ENCODE measurements at places on chromosomes 6 and 20. TPM values are rescaled to one million over a fixed set of nuclear protein-coding genes. Genes with fewer than 3 reads are reported as not detected.

DNA sequence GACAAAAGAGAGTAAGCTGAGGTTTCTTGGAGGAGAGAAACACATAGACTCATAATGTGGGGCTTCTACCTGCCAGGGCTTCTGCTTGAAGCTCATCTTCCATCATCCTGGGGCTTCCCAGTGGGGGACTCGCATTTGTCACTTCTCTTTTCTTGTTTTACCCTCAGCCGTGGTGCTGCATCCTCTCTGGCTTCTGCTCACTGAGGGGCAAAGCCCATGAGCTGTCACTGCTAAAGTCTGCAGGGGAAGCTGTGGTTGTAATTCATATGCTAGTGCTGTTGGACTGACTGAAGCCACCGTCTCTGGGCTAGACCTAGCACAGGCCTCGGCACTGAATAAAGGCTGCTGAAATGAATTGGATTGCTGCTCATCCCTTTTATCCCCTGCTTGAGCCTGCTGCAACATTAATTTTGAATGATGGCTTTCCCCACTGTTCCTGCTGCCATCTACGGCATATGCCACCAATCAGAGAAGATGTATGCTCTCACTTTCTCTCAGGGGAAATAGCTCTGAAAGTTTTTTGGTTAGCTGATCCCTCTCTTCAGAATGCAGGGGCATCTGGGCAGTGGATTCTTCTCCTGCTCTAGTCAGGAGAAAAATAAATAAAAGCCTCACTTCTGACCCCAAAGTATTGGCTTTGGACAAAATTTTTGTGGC lies 568.4 kb upstream of the MAP3K7 start:
- no peak for DNase-seq

GRCh38 chr20:47887477-47888080 lies 102.3 kb upstream of the SULF2 start:
- DNase-seq = no peak

- peak; percentile 75 for DNase-seq
Measured at GRCh38 chr6:122869437-122870024, 80.5 kb downstream of the SMPDL3A start.

- no peak for DNase-seq
Measured at GRCh38 chr6:158963020-158963808, 36.8 kb downstream of the RSPH3 start.

GRCh38 chr20:33653218-33653899 lies 8.8 kb upstream of the C20orf144 start:
- peak; percentile 71 for DNase-seq

DNA sequence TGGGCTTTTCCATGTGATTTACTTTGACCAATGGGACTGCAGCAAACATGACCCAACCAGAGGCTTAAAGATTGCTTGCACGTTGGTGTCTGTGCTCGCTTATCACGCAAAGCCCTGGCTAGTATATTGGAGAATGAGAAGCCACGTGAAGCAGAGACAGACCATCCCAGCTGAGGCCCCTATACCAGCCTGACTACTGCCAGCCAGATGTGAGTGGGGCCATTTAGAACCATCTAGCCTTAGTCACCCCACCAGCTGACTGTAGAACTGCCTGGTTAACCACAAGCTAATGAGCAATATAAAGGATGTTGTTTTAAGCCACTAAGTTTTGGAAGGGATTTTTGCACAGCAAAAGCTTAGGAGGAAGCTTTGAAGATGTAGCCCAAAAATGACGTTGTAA lies 74.5 kb downstream of the MACROD2 start:
- no peak for DNase-seq

GRCh38 chr6:20554817-20555216 lies 20.6 kb downstream of the CDKAL1 start:
- DNase-seq = no peak

DNA sequence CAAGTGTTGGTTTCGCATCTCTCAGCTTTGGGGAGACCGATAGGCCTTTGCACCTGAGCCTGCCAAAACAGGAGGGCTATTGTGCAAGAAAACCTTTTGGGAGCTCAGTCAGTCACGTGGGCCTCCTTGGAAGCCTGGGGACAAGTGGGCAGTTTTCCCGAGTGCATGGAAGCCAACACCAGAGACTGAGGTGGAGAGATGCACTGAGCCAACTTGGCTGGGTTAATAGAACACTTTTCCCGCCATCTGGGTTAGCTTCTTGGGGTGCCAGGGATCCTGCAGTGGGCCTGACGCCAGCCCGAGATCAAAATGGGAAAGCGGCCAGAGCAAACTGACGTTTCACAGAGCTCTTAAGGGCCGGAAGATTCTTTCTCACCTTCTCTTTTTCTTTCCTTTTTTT lies 2.8 kb upstream of the OOEP start:
- DNase-seq = no peak

DNA sequence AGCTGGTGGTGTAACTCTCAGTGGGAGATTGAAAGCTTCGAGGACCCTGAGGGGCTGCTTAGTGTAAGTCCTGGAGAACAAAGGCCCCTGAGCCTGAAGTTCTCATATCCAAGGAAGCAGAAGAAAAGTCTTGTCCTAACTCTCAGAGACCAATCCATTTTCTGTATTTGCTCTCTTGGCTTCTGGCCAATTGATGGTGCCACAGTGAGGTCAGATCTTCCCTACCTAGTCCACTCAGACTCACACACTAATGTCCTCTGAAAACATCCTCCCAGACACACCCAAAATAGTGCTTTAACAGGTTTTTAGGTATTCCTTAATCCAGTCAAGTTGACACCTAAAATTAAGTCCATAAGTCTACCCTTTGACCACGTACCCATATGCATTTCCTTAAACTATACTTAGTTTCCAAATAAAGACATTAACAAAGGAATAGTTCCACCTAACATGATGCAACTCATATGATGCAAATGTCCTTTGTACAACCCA lies 29.4 kb downstream of the ZNF292 start:
- no peak for DNase-seq

- DNase-seq = peak; percentile 92
Measured at GRCh38 chr6:157823001-157823527, at the start of gene SNX9. TSS of gene SNX9 (plus strand) at chr6:157823246. CDS start at chr6:157823435, 189 bp downstream.

DNA sequence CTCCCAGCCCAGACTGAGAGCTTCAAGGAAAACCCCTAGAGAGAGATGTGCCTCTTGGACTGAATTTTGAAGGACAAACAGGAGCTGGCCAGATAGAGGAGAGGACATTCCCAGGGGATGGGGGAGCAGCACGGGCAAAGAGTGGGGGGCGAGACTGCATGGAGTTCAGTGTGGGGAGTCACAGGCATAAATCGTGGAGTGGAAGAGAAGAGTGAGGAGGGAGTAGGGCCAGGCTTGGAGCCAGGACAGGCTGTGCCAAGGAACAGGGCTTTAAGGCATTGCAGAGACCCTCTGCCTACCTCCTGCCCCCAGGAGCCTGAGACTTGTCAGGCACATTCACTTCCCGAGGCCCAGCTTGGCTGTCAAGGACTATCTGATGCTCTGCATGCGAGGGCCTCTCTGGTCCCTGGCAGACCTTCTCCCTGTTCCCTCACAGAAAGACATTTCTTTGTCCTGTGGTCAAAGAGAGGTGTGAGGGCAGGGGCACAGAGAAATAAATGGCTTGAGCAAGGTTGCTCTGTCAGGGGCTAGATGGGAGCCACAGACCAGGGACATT lies 5.2 kb upstream of the SLC22A7 start:
- DNase-seq = no peak

GRCh38 chr6:14965424-14966075 lies 280.3 kb upstream of the JARID2 start:
- no peak for DNase-seq

DNA sequence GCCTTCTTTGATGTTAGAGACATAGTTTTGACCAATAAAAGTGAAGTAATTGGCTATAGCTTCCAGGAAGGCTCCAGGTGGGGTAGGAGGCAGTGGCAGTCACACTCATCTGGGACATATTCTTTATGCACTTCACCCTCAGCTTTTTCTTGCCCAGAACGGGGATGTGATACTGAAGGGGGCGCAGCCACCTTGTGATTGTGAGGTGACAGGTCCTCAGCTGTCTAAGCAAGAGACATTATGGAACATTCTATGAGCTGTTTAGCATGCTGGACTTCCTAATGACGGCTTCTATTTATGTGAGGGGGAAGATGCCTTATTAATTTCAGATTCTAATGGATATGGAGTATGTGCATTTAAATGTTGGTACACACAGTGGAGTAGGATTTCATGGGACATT lies 151.3 kb upstream of the ZFP64 start:
- no peak for DNase-seq

GRCh38 chr6:39228992-39229767 lies at the start of gene KCNK5:
TSS of gene KCNK5 (minus strand) at chr6:39229475. CDS start at chr6:39229111, 364 bp downstream.
- peak; percentile 89 for DNase-seq

DNA sequence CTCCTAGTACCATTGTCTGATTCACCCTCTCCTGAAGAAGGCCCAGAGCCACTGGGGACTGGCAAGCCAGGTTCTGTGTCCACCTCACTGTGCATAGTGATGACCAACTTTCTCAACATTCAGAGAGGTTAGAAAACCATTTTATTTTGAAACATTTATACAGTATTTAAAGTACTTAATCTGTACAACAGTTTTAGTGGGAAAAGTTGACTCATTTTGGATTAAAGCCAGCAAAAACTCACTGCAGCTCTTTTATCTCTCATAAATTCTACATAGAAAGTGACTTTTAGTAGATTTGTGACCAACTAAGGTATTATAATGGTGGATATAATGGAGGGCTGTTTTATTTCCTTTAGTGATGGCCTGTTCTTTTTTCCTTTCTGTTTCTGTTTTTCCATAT lies 9.7 kb downstream of the TULP4 start:
- peak; percentile 52 for DNase-seq

GRCh38 chr6:109927052-109927451 lies 51.1 kb upstream of the GPR6 start:
- no peak for DNase-seq

GRCh38 chr6:170075659-170076223 lies 215.1 kb downstream of the DLL1 start:
- DNase-seq = no peak

GRCh38 chr6:143505537-143505936 lies 6.0 kb downstream of the FUCA2 start:
- no peak for DNase-seq

GRCh38 chr20:38167851-38168760 lies 3.0 kb upstream of the TGM2 start:
- DNase-seq = peak; percentile 51

DNA sequence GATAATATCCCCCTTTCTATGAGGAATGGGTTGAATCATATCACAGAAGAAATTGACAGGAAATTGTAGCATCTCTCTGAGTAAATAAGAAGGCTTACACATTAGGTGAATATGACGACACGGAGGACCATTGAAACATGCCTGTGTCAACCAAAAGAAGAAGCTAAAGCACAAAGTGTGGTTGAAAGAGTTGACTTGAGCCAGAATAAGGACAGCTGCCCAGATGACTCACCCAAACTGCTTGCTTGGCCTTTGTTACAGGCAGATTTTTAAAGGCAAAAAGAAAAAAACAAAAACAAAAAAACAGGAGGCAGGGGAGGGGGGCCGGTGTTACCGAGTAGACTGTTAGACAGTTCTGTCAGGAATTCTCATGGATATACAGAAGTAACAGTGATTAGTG lies 129.8 kb upstream of the EDN1 start:
- no peak for DNase-seq

DNA sequence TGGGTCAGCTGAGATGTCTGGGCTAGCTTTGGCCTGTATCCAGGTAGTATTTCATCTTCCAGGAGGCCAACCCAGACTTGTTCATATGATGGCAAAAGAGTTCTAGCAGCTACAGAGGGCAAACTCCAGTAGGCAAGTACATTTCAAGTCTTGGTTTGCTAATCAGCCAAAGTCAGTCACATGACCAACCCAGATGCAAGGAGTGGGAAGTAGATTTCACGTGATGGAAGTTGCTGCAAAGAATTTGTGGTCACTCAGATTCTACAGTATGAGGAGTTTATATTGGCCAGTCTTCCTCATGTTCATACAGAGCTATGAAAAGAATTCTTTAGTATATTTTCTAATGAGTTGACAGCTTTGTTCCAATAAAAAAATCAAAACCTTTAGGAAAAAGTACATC lies 101.8 kb downstream of the PHACTR1 start:
- DNase-seq = peak; percentile 9

- DNase-seq = peak; percentile 59
Measured at GRCh38 chr6:160430751-160431150, 82.6 kb downstream of the SLC22A3 start.

GRCh38 chr6:143634486-143634885 lies 43.3 kb upstream of the PHACTR2 start:
- DNase-seq = no peak

DNA sequence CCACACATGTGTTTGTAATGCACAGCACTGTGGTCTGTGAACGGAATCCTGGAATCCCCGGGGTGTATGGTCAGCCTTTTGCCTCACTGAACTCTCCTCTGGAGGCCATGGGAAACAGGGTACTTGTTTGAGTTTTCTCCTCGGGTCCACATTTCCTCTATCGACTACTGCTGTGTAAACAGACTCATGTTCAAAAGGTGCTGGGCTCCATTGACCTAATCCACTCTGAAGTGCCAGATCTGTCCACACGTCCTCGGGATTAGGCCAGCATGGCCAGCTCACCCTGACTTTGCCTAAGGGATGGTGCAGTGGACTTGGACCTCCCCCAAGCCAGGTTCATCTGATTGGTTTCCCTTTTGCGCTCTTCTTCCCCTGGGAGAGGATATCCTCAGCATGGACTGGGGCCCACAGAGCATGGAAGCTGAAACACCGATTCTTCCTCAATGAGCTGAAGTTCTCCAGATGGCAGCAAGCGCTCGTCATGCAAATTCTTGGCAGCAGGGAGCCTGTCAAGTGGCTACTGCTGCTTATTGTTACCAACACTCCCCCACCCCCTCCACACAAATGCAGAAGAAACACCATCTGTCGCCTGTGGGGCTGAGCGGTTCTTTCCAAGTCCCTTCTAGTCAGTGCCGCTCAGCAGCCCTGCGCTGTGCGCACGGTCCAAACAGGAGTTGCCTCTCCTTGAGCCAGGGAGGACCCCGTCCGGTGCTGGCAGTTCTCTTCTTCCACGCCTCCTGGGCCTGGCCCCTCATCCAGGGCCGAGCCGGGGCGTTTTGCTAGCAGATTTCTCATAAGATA lies 292.6 kb upstream of the MARCKS start:
- DNase-seq = peak; percentile 95

GRCh38 chr20:15700147-15700765 lies 873.0 kb downstream of the KIF16B start:
- no peak for DNase-seq

DNA sequence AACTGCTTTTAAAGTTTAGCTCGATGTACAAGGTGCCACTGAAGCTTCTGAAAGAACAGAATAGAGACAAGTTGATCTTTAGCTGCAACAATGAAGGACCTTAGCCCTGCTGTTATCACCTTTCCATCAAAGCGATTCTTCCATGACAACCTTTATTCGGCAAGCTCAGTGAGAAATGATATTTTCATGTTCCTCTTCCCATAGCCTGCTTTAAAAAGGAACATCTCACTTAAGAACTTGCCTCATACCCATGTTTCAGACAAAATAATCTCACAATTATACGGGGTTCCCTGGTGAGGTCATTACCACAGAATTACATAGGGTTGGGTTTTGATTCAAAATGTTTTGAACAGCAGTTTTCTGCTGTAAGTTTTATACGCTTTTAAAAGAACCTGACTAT lies 264.2 kb downstream of the THBS2 start:
- DNase-seq = no peak

The LMBRD1 gene
- total RNA-seq = 83.0 TPM

The RFX6 gene
- not detected for total RNA-seq

The ADGRG6 gene
- total RNA-seq = 8.2 TPM

The GCLC gene
- 99.1 TPM for total RNA-seq

The HSPA1L gene
- total RNA-seq = not detected

The RGS17 gene
- total RNA-seq = 2.8 TPM

The UST gene
- 45.8 TPM for total RNA-seq

The POU5F1 gene
- not detected for total RNA-seq

The WFDC8 gene
- total RNA-seq = not detected

The GPX5 gene
- total RNA-seq = not detected

Measured in stomach (tissue), 19 donors.